ENCODE measurements at places on chromosomes 7 and 10.

DNA sequence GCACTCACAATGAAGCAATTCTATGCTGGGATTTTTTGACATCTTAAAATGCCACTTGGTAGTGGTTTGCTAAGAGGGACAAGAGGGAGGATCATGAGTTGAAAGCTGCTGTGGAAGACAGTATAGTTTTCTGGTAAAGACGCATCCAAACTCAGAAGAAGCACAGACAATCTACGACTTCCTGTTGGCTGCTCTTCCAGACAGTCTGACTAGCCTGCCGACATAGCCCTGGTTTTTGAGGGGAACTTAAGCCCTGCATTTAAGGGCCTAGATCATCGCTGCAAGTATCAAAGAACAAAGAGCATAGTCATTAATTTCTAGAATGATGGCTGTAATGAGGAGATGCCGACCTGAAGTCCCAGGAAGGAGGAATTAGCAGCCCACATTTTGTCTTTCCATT, 99.9 kb upstream of the IKZF1 start:
- no peak for DNase-seq

- DNase-seq: no peak
Measured at GRCh38 chr7:34385384-34385783, 272.6 kb upstream of the NPSR1 start.

DNA sequence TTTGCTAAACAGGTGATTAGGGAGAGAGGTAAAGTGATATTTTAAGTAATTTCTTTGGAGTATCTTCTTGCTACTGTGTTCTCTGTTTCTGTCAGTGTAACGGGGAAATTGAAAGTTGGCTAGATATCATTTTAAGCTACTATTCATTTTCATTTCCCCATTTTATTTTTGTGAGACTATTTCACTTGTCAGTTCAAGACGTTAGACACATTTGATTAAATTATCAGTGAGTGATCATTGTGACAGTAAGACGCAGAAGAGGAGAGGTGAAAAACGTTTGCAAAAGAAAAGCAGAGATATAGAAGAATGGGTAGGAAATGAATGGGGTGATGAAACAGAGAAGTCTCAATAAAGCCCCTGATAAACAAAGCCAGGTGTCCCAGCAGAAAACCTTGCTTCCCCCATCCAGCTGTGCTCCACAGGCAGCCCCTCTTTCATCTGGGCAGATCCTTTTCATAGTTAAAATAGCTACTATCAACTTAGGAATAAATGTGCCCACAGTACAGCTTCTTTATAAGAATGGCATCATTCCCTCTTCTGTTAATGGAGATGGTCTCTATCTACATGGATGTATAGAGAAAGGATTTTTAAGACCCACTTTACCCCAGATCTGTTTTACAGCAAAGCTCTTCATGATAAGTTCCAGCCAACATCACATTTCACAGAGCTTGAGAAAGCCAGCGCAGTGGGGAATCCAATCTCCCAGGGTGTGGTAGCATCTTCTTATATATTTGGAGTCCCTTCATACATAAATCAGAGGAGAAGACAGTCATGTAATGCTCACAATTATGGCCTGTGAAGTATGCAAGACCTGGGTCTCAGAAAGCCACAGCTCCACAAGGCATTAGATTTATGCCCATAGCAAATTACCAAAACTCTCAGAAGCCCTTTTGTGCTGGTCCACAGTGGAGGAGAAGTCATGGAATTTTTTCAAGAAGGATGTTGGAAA, 138.1 kb upstream of the ITGB1 start:
- no peak for DNase-seq

DNA sequence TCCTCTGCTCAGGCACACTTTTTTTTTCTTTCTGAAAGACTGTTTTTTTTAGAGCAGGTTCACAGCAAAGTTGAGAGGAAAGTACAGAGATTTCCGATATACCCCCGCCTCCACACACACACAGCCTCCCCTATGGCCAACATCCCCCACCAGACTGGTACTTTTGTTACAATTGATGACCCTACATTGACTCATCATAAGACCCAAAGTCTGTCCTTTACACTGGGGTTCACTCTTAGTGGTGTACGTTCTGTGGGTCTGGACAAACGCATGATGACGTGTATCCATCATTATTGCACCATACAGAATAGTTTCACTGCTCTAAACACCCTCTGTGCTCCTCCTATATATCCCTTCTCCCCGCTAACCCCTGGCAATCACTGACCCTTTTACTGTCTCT, 107.7 kb downstream of the RBM20 start:
- DNase-seq: no peak

GRCh38 chr10:129491123-129491734, 24.2 kb downstream of the MGMT start:
- DNase-seq: no peak

DNA sequence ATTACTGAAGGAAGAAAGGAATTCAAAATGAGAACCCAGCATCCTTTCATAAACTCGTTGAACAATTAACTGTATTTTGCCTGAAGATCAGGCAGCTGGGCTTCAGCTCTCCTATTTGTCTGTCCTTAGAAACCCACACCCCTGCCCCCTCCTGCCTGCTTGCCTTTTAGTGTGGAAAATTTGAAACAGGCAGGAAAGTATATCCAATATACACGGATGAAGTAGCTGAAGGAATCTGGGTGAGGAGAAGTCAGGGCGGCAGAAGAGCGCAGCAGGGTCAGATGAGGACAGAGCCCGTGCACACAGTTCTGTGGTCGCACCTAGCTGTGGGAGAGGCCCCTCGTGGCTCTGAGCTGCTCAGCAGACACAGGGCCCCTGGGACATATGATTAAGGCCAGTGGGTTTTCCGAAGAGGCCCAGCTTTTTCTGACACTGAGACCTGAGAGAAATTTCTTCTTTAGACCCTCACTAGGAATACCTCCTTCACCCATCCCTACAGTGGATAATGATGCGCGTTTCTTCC, 87.9 kb downstream of the ACTR3B start:
- no peak for DNase-seq

GRCh38 chr7:55078465-55079372, 59.9 kb downstream of the EGFR start:
- no peak for DNase-seq

DNA sequence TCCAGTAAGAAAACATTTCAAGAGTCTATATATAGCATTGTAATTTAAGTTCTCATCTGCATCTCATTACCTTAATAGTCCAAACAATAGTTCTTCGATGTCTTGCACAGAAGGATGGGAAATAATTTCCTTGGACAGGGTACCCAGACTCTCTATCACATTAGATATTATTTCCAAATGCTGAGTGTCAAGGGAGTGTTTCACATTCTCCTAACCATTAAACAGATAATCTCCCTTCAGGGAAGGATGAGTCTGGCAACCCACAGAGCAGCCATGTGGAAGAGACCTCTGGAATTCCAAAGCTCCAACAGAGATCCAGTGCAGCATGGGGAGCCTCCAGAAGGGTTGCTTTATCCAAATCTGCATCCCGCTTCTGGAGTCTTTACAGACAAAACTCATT, 89.6 kb downstream of the FZD1 start:
- no peak for DNase-seq
